Activated CD4-positive, CD25-positive, alpha-beta regulatory T cell (primary cell): ENCODE measurements at places on chromosomes 11 and 22.

DNA sequence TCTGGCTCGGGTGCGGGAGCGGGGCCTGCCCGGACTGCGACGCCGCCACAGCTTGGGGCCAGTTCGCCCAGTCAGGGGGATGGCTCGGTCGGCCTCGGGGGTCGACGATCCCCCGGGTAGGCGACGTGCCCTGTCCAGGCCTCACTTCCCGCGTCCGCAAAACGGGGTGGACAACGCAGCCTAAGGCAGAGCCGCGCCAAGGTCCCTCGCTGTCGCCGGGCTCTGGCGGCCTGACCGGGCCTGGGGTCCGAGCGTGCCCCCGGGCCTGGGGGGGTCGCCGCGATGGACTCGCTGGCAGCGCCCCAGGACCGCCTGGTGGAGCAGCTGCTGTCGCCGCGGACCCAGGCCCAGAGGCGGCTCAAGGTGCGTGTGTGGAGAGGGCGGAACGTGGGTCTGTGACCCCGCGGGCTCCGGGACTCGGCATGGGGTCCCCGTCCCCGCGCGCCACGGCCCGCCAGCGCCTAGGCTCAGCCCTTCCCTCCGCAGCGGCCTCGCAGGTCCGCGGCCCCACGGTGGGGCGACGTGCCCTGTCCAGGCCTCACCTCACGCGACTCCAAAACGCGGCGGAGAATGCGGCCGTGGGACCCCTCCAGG is 4.2 kb downstream of the SEPTIN5 start:
- DNase-seq, result no peak

DNA sequence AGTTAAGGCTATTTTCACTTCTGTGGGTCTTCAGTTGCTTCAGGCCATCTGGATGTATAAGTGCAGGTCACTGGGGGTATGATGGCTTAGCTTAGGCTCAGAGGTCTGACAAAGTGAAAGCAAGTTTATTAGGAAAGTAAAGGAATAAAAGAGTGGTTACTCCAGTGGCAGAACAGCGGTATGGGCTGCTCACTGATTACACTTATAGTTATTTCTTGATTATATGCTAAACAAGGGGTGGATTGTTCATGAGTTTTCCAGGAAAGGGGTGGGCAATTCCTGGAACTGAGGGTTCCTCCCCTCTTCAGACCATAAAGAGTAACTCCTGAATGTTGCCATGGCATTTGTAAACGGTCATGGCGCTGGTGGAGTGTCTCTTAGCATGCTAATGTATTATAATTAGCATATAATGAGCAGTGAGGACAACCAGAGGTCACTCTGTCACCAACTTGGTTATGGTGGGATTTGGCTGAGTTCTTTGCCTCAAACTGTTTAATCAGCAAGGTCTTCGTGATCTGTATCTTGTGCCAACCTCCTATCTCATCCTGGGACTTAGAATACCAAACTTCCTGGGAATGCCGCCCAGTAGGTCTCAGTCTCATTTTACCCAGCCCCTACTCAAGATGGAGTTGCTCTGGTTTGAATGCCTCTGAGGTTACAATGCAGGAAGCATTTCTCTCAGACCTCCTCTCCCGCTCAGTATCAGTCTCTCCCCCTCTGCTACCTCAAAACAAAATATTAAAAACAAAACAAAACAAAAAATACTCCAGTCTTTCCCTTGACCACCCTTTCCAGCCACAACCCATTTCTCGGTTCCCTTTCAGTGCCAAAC is 106.6 kb upstream of the SLC22A12 start:
- DNase-seq, result no peak

- DNase-seq, result no peak
Observed at GRCh38 chr11:120523196-120523595, 11.6 kb downstream of the GRIK4 start.

DNA sequence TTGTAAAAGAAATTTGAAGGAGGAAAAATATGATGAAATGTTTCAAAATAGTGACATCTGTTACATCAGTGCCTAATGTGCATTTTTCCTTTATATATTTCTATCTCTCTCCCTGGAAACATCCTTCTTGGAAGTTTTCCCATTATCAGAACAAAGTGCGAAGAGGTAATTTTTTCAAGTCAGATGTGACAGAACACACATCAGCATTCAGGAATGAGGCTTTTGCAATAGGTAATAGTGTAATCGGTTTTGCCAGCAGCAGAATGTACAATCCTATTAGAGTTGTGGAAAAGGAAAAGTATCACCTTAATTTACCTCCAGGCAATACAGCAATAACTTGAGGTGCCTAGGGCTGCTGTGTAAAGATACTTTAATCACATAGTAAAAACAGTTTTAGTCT is 275.8 kb downstream of the FAT3 start:
- no peak for DNase-seq

- DNase-seq, result no peak
Observed at GRCh38 chr11:29343465-29344333, 673.1 kb downstream of the KCNA4 start.

DNA sequence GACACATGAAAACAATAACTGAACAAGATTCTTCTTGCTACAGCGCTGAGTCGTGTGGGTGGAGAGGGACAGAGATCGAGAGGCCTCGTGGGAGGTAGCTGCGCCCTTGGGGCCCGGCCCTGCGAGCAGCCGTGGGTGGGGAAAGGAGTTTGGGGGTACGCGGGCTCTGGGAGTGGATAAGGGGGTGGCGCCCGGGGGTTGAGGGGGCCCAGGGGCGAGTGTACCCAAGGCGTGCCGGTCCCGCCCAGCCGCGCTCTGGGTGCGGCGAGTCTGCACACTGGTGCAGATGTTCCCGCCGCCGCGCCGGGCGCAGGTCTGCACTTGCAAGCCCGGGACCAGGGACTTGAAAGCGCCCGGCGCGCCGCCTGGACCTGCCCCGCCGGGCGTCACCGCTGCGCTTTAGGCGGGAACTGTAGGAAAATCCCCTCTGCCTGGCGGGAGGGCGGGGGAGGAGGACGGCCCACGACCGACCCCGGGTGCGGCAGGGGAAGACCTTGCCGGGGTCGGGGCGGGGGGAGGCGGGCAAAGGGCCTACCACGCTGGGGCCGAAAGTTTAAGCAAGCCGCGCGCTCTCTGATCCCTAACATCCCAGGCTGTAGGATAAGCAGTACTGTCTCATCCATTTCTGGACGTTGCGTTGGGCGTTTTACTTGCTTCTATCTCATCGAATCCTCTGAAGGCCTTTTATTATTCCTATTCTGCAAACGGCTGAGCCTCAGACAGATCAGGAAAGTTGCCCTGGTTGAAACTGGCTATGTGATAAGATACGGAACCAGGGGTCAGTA is 1.4 kb upstream of the KREMEN1 start:
- DNase-seq, result no peak

- DNase-seq, result no peak
Observed at GRCh38 chr22:48828688-48829087, 999.0 kb downstream of the BRD1 start.

DNA sequence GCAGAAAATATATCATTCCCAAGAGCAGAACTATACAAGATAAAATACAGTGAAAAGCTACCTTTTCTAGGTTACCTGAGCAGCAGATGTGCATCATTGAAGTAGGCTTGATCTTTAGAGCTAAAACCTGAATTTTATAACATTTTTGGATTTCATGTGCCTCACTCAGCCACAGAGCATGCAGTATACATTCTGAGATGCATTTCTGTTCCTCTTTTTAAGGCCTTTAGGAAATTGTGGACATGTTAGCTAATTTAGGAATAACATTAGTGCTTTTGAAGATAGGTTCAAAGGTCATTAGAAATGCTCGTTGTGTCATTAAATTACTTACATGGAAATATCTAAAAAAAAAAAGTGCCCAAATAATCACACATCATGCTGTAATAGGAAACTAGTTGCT is 230.6 kb upstream of the PDGFD start:
- DNase-seq, result no peak

GRCh38 chr11:70538641-70539359 is 140.5 kb downstream of the CTTN start:
- no peak for DNase-seq

DNA sequence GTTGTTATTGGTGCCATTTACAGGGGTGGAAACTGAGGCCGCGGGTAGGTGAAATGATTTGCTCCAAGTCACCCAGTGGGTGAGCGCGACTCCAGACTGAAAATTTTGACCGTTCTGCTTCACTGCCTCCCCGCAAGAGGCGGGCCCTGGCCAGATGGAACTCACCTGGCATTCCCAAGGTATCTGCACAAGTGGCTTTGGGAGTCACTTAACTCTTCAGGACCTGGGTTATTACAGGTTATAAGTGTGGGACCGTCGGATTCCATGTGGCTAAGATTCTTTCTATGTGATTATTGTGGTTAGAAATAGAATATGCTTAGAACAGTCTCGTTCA is 598 bp downstream of the CABIN1 start:
- DNase-seq, result no peak

DNA sequence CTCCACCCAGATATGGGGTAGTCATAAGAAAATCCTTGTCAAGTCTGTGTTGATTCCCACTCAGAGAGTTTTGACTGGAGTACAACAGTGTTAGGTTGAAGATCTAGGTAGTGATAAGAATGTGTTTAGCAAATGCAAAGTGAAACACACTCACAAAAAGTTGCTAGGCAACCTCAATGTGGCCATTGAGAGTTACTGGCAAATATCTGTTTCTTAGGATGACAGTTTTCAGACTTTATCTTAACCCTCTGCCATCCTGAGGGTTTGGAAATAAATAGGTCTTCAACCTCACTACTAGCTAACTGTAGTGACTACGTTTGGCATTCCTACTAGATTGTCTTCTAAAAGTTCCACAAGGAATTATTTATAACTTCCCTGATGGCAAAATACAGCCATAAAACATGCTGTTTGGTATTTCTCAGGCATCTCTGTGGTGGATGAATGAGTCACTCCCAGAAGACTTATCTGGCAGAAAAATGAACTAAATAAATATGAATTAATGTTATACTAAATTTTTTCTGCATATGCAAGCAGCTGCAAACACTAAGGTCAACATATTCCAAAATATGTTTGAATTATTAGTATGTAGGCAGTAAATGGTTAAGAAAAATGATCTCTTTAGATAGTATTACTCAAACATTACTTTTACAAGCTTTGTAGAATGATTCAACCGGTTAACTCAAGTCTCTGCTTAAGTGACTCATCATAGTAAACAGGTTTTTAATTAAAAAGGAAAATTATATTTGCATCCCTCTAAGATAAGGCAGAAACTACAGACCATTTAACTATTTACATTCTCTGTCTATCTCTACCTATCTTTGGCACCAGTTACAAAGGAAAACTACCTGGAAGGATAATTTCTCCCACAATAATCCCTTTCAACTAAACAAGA is 17.1 kb upstream of the SYTL2 start:
- DNase-seq, result no peak

- DNase-seq, result no peak
Observed at GRCh38 chr22:17358415-17358814, 10.8 kb upstream of the CECR2 start.

DNA sequence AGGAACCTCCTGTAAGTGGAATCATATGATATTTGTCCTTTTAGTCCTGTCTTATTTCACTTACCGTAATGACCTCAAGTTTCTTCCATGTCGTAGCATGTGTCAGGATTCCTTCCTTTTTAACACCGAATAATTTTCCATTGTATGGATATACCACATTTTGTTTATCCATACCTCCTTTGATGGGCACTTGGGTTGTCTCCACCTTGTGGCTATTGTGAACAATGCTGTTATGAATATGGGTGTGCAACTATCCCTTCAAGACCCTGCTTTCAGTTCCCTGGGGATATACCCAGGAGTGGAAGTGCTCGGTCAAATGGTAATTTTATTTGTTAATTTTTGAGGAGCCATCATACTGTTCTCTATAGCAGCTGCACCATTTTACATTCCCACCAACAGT is 244.9 kb upstream of the BLID start:
- DNase-seq, result no peak

DNA sequence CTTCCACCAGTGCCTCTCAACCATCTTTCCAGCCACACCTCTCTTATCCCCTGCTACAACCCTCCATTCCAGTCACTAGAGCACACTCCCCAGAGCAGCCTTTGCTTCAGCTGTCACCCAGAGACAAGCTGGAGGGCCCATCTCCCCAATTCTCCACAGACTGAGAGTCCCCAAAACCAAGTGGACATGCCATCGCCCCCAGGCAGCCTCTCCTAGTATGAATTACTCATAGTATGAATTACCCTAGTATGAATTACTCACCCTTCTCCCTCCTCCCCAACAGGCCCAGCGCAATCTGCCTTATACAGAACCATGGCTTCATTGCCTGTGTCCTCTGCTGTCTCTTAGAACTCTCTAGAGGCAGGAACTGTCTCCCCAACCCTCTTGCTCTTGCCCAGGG is 24.8 kb downstream of the MYH9 start:
- DNase-seq, result no peak

- no peak for DNase-seq
Observed at GRCh38 chr11:78914503-78914902, 339.8 kb upstream of the NARS2 start.

DNA sequence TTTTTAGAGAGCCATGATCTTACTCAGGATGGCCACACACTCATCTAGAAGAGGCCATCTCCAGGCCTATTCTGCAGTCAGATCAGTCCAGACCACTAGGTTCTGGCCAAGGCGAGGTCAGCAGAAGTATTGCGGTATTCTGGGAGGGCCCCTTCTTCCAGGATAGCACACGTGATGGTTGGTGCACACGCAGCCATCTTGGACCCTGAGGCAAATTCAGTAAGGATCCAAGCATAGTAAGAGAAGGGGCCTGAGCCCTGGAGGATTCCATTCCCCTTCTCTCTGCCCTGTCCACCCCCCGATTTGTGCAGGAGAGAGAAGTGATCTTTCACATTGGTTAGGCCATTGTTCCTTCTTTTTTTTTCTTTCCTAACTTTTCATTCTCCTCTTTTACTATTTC is 957.9 kb downstream of the BRD1 start:
- no peak for DNase-seq

DNA sequence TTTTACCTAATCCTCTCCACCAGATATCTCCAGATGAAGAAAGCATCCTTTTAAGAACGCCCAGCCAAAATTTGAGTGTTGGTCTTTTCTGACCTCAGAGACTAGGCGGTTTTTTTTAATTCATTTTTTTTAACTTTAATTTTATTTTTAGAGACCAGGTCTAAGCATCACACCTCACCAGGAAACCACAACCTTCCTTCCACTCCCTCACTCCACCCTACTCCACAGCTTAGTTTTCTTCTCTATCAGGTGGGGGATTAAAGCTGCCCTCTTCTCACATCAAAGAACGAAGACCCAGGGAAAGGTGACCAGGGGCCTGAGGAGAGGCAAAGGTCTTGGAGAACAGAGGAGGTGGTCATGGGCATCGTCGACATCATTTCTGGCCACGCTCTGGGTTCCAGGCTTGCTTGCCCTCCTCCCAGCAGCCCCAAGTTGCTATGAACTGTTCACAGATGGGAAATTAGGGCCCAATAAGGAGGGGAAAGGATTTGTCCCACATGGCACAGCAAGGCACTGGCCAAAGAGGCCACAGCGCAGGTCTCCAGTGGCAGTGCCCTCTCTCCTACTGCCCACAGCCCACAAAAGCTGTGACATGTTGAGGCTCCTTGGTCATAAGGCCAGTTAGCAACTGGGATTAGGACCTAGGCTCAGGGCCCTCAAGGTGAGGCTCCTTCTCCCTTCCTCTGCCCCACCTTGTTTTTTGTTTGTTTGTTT is 1.4 kb upstream of the PEX16 start:
- no peak for DNase-seq

GRCh38 chr22:23458663-23459541 is 121.2 kb downstream of the IGLL1 start:
- DNase-seq, result no peak

- DNase-seq, result no peak
Observed at GRCh38 chr22:49497266-49497665, 330.4 kb downstream of the BRD1 start.
